Tongue (tissue), 3 donors: ENCODE measurements at places on chromosomes 6 and 20. TPM values are rescaled to one million over a fixed set of nuclear protein-coding genes. Genes with fewer than 3 reads are reported as not detected.

Gene C6orf118
- total RNA-seq = 0.72 TPM

Gene DEFB121
- total RNA-seq = not detected

Gene RIPPLY2
- total RNA-seq = not detected

Gene PLA2G7
- 0.82 TPM for total RNA-seq

Gene LAMA4
- 247 TPM for total RNA-seq

Gene PROCR
- total RNA-seq = 15.3 TPM

Gene PLCB4
- total RNA-seq = 16.4 TPM

Gene ADAM33
- total RNA-seq = 52.6 TPM

Gene OXT
- not detected for total RNA-seq

DNA sequence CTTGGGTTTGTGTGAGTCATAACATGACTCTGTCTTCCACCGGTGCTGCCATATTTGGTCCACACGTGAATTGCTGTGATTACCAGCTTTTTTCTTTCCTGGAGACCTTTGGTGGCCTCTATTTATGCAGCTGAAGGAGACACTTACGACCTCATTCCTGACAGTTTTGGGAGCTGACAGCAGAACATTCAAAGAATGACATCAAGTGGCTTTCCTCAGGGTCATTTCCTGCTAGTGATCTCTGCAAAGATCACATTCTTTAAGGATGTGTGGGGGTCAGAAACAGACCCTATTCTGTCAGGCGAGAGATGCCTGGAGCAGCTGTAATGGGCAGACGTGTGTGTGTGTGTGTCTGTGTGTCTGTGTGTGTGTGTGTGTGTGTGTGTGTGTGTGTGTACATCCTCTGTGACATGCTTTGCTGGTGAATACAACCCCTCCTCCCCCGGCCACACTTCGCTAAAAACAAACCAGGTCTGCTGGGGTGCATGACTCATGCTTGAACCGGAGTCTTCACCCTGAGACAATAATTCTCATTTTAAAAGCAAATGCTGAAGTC lies 115.6 kb downstream of the TMEM170B start:
- no peak for DNase-seq

DNA sequence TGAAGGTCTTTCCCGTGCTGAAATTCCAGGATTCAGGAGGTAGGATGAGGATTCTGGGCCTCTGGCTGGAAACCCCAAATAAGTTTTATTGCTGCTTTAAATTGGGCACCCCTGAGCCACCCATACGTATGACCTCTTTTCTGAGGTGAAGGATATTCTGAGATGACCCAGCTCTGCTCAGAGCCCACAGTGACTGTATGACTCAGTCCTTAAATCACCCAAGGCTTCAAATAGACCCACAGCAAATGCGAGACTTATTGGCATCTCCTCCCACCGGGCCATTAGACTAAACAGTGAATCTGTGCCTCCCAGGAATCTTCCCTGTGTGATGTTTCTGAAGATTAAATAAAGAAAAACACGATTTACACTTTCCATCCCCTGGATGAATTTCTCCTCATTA lies 9.5 kb downstream of the SIRPG start:
- DNase-seq = no peak

- DNase-seq = no peak
These were observed 64.6 kb downstream of the NUS1 start for GRCh38 chr6:117739869-117740268.

DNA sequence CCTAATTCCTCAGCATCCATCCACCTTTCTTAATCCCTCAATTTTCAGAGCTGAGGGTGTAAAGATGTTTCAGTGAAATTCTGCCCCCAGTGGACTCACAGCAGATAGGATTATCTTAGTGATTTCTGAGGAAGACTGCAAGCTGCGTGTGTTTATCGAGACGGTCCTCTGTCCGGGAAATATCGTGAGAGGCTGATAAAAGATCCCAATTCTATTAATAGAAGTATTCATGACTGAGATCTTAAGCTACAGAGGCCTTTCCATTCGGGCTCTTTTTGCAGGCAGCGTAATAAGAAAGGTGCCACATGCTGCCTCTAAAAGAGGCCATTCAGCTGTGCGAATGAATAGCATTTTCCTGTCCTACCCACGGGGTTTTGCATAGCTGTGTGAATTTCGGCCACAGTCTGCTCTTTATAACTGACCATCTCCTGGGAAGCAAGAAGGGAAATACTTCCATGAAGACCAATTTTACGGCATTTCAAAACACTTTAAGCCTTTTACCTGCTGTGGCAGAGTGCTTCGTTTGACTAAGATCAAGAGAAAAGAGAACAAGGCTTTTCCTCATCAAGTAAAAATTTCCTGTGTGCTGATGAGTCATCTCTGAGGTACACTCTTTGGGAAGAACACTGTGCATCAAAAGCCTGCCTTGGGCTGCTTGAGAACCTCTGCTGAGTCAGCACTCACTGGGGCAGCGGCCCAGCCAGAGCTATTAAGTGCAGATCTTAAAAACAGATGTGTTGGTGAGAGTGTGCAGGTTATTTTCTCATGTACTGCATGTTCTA lies 208.8 kb downstream of the ARHGAP18 start:
- peak; percentile 79 for DNase-seq

DNA sequence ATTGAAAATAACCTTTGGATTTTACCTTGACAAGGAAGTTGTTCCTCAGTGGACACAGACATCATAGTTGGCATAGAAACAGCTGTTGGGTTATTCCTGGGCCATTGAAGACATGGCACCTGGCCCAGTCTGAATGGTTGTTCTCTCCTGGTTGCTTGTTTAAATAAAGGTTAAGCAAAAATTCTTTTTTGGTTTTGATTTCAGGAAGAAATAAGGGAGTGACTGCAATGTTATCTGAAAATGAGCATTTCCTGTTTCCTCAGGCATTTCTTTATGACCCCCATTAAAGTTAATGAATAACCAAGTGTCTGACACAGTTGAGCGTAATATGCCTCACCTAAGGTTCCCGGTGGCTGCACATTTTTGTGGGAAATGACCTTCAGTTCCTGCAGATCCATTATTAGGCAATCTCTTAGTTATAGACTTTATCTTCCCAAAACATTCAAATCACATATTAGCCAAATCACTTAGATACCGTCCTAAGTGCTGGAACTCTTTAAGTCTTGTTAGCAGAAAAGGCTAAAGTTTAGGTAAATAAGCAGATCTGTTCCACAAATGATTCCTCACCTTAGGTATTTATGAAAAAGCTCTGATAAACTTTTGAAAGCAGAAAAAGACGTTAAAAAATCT lies 648.7 kb upstream of the FLRT3 start:
- DNase-seq = peak; percentile 3

DNA sequence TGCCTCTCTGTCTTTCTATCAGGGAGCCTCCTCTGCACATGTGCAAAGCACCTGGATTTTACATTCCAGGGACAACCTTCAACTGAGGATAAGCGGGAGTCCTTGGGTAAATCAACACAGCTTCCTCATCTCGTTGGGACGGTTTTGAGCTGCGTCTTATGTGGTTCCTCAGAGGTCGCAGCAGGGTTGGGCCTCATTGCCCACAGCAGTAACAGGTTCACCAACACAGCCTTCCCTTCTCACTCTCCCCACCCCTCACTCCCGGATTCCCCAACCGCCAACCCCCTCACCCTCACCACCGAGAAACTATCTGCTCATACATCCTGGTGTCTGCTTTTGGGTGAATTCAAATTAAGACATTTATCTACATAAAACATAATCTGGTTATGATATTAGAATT lies 155.8 kb upstream of the GGTLC1 start:
- DNase-seq = no peak

- no peak for DNase-seq
These were observed 53.7 kb downstream of the GFOD1 start for GRCh38 chr6:13433709-13434121.

GRCh38 chr6:28742668-28743270 lies 181.0 kb downstream of the TRIM27 start:
- DNase-seq = peak; percentile 29

DNA sequence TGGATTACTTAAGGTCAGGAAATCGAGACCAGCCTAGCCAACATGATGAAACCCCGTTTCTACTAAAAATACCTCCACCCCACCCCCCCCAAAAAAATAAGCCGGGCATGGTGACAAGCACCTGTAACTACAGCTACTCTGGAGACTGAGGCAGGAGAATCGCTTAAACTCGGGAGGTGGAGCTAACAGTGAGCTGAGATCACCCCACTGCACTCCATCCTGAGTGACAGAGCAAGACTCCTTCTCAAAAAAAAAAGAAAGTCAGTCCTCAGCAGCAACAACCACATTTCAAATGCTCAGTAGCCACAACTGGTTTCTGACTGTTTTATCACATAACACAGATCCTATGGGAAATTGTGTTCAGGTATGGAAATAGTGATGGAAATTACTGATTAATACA lies 135.3 kb downstream of the HFE start:
- peak; percentile 35 for DNase-seq

- DNase-seq = no peak
These were observed 1158.7 kb upstream of the EYS start for GRCh38 chr6:66865771-66866170.

GRCh38 chr6:124868481-124868880 lies 93.8 kb upstream of the RNF217 start:
- no peak for DNase-seq

DNA sequence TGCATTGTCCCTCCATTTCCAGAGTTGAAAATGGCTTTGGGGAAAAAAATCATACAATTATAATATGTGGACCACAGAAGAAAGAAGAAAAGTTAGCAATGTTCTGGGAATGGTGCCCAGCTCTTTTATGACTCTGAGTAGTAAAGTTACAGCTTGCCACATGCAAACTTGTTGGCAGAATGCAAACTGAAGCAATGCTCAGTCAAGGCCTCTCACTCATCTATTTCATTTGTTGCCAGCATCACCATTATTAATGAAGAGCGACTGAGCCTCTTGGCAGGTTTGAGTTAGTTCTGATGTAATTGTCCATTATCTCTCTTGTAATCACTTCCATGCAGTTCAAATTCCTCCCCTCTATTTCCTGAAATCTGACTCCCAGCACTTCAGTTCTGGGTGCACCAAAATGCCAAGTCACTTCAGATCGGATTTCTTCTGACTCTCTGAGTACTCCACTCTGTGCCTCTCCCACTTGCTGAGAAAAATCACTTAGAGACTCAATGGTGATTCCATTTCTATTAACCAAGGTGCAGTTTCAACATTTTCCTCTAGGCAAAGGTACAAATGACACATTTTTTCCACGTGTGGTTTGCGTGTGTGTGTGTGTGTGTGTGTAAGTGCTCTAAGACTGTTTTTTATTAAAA lies 154.4 kb upstream of the STMND1 start:
- peak; percentile 86 for DNase-seq

GRCh38 chr6:30207619-30208295 lies 5.4 kb downstream of the TRIM26 start:
- no peak for DNase-seq

DNA sequence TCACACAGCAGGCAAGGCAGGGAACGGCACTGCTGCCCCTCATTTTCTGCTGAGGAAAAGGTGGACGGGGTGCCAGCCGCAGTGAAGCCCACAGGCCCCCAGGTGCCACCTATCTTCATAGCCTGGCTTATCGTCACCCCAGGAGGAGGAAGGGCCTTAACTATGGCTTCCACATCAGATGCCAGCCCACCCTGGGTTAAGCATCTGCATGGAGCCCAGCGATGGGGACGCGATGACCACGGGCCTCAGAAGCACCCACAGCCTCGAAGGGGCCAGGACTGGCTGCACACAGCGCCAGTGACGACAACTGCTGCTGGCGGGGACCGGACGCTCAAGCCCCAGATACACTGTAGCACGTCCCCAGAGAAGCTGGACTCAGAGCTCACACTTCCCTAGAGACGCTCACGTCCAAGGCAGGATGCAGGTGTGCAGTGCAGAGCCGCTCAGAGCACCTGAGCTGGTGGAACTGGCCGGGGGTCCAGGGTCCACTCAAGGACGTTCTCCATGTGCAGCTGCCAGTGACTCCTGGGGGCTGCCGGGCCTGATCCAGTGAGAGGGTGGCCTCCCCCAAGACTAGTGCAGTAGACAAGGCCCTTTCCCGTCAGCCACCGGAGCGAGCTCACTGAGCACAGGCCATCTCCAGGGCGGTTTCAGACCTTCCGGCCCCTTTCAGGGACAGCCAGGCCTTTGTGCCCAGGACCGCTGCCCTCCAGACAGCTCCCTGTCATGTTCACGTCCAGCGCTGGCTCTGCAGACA lies 83.0 kb downstream of the YTHDF1 start:
- no peak for DNase-seq

DNA sequence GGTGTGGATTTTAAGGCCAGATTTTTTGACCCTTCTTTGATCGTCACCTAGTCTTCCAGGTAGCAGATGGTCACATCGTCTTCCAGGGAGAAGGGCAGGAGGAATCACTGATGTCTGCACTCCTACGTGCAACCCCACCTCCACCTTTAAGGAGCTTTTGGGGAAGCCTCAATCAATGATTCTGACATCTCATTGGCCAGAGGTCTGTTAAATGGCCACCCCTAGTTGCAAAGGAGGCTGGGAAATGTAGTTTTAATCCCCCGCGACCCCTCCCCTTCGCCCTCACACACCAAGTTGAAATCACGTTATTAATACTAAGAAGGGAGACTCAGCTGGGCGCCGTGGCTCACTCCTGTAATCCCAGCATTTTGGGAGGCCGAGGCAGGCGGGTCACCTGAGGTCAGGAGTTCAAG lies 151.4 kb downstream of the BCAS1 start:
- peak; percentile 43 for DNase-seq

GRCh38 chr6:36753671-36754405 lies 56.2 kb downstream of the RAB44 start:
- DNase-seq = no peak

DNA sequence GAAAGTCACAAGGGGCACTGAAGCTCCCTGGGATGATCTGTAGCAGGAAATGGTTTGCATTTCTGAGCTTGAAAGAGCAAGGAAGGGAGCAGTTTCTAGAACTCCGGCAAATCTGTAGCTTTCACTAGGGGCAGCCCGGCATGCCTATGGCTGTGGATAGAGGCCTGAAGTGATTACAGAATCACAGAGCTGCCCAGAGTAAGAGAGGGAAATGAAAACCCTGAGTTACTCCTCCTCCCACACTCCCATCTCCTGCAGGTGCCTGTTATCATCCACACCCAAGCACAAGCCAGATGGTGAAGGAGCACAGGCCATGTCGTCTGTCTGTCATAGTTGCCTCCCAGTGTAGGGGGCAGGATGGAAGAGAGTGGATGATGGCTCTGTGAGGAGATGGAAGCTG lies 37.1 kb downstream of the HLA-F start:
- DNase-seq = no peak

DNA sequence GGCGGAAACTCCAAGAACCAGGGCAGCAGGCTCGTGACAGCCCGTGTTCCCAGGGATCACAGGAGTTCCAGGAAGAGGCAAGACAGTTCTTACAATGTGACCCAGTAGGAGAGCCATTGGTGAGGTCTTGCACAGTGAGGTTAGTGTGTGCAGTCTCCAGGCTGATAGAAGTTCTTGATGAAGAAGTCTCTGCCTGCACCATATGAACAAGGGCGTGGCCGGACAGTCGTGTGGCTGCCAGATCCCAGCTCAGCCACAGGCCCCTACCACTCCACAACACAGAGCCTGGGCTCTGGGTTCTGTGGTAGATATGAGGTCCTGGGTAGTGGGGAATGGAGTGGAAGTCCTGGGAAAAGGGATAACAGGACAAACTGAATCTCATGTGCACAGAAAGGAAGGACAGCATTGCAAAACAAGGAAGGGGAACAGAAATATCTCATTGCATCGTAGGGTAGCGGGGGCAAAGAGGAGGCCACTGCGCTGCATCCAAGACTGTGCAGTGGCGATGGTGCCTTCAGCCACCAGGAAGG lies 65.2 kb downstream of the STX11 start:
- DNase-seq = peak; percentile 45
